ENCODE measurements at places on chromosomes 2 and 18.

DNA sequence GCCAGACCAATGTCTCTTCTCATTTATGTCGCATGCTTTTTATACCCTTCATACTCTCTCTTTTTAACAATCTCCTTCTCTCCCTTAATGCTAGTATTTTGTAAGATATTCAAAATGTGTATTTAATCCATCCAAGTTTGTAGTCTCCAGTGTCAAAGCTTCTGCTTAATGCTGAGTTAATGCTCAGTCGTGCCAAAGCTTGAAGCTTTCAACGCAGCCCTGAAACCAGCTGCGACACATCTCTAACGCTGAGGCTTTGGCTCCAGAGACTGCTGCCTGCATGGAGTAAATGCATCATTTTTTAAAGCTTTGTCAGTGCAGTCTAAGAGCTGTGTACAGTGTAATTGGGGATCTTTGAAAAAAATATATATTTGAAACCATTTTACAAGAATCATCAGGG is 2108.8 kb upstream of the PIK3C3 start:
- DNase-seq = no peak

- no peak for DNase-seq
Measured at GRCh38 chr2:126902152-126902835, 3.6 kb downstream of the TEX51 start.

DNA sequence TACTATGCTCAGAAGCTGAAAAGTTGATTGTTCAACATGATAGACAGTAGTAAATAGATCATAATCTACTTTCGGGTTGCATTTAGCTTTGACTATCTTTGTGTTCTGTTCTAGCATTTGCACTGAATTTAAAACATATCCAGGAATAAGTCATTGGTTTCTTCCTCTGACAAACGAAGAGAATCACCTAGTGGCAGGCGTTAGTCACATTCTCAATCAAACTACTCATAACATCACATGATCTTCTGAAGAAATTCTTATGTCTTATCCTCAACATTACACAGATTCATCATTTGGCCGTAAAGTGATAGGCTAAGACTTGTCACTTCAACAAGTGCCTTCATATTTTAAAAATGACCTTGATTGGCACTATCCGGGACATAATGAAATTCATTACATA is 63.6 kb upstream of the TTC21B start:
- DNase-seq = no peak

- DNase-seq = no peak
Measured at GRCh38 chr2:21633466-21633865, 509.7 kb downstream of the TDRD15 start.

- no peak for DNase-seq
Measured at GRCh38 chr2:169705927-169706326, 11.7 kb downstream of the PHOSPHO2 start.

DNA sequence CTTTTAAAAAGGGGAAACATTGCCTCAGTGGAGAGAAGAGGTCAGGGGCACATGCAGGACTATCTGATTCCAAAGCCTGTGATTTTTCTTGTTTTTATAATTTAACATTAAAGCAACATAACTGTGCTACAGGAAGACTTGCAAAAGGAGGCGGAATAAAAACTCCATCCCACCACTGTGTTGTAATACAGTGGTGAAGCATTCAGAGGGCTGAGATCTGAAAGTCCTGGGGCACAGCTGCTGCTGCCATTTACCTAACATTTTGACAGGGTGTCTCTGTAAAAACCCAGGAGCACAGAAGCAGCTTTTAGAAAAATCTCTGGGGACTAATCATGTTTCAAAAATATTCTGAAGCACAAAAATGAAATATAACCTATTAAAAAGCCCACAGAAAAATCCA is 97.6 kb downstream of the GRB14 start:
- no peak for DNase-seq

DNA sequence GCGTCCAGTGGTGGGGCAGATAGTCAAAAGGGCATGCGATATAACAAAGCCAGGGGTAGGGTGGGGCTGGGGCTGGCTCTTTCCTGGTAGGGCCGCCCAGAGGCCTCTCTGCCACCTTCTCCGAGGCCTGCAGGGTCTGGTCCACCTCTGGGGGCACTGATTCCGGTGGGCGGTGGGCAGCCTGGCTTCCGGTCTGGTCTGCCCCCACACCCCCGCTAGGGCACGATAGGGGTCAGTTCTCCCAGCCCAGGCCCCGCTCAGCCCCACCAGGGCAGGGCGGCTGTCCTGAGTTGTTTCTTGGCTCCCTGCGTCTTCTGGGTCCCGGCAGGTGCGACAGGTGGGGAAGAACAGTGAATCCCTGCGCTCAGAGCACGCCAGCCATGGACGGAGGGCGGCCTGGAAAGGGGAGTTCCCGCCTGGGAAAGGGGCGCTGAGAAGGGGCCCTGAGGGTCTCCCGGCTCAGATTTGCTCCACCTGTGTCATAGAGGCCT is 707 bp upstream of the ERFE start:
- no peak for DNase-seq

GRCh38 chr2:201795607-201796477 is 10.5 kb upstream of the CDK15 start:
- no peak for DNase-seq

- no peak for DNase-seq
Measured at GRCh38 chr2:26144031-26144430, 28.9 kb upstream of the GAREM2 start.
